ENCODE measurements at places on chromosomes 4 and X.

GRCh38 chr4:96170198-96170597, 330.3 kb downstream of the PDHA2 start:
- peak; percentile 14 for DNase-seq

DNA sequence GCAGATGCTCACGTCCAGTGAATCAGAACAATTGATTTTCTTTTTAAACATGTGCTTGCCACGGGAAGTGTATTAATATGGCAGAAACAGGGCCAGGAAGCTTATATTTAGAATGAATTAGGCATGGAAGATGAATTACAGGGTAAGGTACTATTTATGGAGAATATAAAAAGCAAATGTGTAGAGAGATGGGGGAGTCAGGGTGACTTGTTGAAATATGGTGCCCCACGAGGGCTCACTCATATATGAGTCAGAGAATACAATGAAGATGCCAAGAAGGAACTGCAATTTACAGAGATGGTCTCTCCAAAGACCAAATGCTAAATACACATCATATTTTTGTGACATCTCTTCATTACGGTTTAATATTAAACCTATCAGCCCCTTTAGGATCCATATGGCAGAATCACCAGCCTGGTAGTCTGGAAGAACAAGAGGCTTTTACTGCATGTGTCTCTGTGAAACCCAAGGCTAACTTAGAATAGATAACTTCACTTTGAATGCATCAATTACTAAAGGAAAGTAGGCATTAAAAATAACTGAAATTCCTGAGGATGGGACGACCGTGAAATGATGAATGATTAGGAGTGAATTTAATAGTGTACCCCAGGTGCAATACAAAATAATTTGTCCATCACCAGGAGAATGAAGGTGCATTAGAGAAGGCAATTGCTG, 385.3 kb downstream of the ARHGAP24 start:
- DNase-seq = no peak

- no peak for DNase-seq
These were observed 345.7 kb upstream of the NR3C2 start for GRCh38 chr4:148787831-148788477.

DNA sequence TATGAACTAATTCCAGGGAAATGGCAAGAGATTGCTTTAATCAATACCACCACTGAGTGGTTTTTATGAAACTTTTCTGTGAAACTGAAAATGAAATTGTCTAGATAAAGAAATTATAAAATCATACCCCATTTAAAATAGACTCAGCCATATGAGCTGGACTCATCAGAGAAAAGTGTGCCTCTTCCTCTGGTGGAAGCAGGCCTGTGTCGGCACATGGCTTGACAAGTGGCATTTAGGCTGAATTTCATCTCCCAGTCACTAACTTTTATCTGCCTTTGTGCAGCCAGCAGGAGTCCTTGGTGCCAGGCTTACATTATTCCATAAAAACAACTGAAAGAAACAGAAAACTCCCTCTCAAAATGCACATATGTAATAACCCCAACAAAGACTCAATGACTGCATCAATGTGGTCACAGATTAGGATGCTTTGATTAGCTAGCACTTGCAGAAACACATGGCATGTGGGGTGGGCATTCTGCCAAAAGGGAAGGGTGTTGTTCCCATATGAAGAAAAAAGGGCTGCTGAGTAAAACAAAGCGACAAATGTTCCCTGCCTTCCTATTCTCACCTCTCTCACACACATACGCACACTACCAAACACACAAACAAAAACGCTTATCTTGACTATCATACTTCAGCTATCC, 232.3 kb downstream of the PABPC4L start:
- DNase-seq = no peak

DNA sequence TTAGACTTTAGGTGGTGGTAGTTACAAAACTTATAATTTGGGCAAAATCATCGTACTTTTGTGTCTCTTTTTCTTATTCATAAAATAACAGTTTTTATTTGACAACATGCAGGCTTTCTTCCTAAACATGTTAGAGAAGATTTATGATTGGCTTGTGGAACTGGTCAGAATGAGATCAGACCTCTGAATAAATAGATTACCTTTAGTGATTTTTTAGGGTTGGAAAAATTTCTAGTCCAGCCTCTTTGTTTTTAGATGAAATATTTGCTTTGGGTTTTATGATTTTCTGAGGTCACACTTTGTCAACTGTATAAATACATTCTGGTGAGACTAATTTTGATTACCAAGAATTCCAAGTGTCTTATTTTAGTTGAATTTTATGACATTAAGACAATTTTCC, 29.2 kb downstream of the MOB1B start:
- no peak for DNase-seq

All from activated T-cell treated with anti-CD3 and anti-CD28 coated beads, Interleukin-2, amount 50 U/mL, for 48 hours (primary cell).